ENCODE measurements at places on chromosomes 1 and 21.
A peak's percentile ranks its signal among the peaks of the same experiment; 100 is the strongest.

GRCh38 chr1:219910716-219911115, 17.6 kb downstream of the SLC30A10 start:
- DNase-seq = no peak

DNA sequence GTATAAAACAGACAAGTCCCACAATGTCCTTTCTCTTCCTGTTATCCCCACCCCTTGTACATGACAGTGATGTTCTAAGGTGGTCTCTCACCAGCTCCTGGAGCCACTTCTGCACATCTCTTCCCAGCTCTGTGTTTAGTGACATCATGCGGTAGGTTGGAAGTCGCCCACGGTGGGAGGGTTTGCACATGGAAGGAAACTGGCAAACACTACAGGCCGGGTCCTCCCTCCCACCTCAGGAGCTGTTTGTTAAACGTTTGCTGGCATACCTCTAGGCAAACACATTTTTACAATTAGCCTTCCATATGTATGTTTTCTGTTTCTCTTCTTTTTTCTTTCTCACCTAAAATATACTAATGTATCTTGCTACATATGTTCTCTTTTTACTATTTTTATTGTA, 107.4 kb downstream of the PCBP3 start:
- no peak for DNase-seq

- DNase-seq = no peak
Measured at GRCh38 chr1:26028490-26028980, 7.0 kb downstream of the EXTL1 start.

DNA sequence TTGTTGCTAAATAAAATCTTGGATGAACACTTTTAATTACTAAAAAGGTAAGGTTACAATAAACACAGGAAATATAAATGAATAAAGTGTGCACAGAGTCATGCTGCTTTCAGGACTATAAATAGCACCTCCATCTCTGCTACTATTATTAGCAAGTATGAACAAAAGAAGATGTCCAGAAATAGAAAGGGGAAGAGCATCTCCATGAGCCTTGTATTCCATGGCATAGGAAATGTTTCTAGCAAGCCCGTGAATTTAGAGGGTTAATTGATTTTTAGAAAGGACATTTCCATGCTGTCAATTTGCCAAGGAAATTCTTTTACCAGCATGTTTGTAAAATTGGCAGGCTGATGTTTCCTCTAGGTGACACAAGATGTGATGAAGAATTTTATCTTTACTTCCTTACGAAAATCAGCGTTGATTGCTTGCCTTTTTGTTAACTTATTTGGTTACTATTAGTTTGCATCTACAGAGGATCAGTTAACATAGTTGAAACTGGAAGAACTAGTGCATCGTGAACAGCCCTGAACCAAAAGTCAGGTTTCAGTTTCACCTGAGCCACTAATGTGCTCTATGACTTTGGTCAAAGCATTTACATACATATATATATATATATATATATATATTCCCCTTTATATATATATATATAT, 45.3 kb downstream of the NR5A2 start:
- no peak for DNase-seq

DNA sequence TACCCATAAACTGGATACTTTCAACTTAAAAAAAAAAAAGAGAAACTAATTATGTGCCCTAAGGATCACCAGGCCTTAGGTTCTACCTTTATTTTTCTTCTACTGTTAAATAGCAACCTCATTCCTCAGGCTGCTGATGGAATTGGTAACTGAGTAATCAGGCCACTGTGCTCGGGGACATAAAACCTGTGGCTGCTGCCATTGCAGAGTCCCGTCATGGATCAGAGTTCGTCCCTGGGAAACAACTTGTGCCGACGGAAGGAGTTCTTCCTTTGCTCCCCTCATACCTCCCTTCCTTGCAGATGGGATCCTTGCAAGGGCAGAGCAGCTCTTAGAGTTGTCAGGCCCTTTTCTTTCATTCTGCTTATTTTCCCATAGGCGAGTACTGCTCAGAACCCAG, 123.6 kb downstream of the PBX1 start:
- DNase-seq = no peak

DNA sequence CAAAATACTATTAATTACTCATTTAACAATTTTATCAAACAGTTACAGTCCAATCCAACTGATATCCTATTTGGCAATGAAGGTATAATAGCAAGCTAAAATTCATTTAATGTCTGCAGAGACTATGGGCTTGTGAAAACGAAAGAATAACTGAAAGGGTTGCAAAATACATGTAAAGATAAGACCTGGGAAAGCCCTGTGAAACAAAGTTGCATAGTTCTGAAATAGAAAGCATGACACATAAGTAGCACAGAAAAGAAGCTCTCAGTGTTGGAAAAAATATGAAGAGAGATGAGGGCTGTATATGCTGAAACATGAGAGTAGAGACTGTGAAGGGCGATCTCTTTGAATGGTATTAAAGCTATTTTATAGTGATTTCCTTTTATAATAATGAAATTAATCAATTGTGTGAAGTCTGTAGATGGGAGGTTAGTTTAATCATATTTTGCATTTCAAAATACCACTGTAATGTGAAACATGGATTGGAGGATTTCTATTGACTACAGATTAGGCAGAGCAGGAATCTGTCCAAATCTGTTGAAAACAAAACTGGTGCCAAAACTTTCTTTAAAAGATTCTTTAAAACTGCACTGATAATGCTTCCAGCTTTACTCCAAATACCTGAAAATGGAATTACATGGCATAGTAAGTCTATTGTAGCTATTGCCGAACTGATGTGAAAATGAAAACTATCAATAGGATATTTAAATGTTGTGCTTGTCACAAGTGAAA, 1518.9 kb upstream of the B3GALT2 start:
- no peak for DNase-seq

DNA sequence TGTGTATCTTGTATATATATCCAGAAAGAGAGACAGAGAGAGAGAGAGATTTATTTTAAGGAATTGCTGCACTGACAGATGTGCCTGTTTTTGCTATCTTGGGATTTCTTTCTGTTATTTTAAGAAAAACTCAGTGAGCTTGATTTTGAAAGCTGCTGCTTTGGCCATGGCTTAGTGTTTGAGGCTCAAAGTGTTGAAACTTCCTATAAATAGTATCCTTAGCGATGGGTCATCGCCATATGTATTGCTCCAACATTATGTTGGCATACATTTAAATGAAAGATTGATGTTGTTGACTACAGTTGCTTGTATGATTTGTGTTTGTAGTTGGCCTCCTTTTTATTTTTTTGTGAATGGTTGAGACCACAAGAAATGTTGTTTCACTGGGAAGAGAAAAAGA, 29.0 kb upstream of the NTPCR start:
- DNase-seq = no peak

DNA sequence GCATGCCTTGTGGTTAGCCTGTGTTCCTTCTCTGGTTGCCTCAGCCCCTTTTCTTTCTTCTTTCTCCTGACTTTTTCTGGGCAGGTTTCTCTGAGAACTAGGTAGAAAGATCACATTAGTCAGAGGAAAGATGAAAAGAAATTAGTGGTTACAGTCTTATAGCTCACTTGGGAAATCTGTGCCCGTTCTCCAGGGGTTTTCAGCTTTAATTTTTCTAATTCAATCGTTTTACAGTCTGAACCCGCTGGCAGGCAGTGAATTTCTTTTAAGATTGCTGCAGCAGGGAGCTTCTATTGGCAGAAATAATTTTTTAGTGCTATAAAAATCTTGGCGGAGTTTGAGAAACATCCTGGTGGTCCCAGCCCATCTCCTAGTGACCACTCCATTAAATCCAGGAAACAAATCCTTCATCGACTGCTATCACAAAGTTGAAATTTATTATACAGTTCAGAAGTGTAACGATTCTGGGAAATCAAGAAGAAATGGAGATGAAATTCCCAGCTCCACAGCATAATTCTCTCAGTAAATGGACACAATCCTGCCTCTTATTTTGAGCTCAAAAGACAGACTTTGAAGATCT, 113.1 kb downstream of the PCP4 start:
- no peak for DNase-seq

- DNase-seq = no peak
Measured at GRCh38 chr1:183656355-183656754, 3.2 kb upstream of the APOBEC4 start.

GRCh38 chr1:243946253-243946652, 96.2 kb upstream of the AKT3 start:
- DNase-seq = no peak

GRCh38 chr1:118012515-118013124, 83.1 kb downstream of the WDR3 start:
- DNase-seq = no peak

DNA sequence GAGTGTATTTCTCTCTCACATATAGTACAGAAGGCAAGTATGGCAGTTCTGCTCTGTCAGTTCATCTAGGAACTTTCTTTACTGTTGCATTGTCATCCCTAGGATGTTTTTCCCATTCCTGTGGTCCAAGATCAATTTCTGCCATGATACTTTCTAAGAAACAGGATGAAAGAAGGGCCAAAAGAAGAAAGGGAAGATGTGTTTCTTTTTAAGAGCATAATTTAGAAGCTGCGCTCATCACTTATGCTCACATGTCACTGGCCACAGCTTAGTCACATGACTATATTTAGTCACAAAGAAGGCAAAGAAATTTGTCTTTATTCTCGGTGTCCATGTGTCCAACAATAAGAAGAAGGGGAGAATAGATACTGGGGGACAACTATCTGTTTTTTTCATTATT, 7.0 kb upstream of the MAST2 start:
- no peak for DNase-seq

DNA sequence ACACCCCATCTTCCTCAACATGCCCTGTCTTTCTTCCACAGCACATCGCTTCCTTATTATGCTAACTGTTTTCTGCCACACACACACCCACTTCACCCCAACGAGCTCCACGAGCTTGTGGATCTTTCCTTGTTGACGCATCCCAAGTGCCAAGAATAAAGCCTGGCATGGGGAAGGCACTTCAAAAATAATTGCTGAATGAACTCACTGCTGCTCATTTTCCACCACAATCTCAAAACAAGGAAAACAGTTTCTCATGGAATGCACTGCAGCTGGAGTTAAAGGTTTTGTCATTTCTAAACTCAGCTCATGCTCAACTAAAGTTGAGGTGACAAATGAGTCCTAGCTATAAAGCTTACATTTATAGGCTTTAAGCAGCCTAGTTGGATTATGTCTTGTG, 86.0 kb downstream of the TIAM1 start:
- DNase-seq = no peak

- DNase-seq = no peak
Measured at GRCh38 chr1:117793413-117793812, 136.0 kb downstream of the GDAP2 start.

DNA sequence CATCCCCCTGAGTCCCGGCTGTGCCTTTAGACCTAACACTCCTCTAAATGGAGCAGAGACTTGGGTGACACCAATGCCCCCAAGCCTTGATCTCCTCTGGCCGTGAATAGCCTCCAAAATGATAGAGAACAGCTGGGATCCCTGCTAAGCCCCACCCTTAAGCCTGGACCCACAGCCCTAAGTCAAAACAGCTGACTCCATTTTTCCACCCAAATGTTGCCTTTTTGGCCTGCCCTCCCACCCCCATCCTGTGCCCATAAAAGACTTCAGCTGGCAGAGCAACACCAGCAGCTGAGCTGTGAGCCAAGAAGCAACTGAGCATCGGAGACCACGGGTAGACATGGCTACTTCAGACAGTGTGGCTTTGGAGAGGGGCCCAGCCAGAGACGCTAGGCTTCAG, 420.8 kb downstream of the NPHP4 start:
- no peak for DNase-seq

GRCh38 chr1:17304151-17304825, 3.7 kb upstream of the PADI4 start:
- no peak for DNase-seq

DNA sequence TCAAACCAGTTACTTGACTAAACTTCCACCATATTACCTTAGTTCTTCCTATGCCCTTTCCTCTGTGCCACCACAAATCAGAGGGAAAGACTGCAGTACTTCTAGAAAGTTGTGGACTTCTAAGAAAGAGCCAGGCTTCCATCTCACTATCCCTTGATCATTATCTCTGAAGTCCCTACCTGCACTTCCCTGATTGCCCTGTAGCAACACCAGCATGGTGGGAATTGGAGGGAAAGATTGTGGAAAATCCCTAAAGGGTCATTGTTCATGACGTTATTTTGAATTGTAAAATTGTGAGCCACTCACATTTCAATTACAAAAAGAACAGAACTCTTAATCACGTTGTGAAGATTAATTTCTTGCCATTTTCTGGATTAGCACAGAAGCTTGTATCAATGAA, 23.4 kb upstream of the KIAA1614 start:
- DNase-seq = no peak

DNA sequence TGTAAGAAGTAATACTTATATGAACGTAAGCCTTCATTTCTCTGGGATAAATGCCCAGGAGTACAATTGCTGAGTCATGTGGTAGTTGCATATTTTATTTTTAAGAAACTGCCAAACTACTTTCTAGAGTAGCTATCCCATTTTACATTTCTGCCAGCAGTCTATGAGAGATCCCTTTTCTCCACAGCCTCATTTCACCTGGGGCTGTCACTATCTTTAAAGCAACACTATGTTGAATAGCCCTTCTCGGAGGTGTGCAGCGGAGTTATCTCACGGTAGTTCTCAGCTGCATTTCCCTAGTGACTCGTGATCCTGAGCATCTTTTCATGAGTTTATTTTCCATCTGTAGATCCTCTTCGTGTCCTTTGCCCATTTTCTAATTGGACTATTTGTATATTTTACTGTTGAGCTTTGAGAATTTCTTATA, 93.4 kb downstream of the ADARB1 start:
- DNase-seq = no peak

DNA sequence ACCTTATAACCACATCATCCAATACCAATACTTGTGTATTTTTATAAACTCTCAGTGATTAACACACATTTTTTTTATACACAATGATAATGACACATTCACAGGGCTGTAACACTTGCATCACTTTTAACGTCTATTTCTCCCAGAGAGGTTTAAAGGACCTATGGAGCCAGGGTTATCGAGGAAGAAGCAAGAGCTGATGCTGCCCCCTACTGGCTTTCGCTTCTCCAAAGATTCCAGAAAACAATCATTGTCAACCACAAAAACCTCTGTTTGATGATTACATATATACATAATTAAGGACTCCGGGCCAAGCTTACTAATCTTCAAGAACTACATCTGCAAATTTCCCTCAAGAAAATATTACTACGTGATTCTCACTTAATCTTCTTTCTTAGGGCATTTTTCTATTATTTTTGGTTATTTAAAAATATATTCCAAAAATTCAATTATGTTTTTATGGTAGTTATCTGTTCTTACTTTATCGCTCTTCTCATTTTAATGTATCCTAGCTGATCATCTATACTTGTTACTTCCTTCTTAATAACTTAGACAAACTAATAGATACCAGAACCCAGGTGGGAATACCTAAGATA, 214.5 kb downstream of the VAV3 start:
- peak; percentile 68 for DNase-seq
